ENCODE measurements at places on chromosomes 11 and 22.
A peak's percentile ranks its signal among the peaks of the same experiment; 100 is the strongest.

- DNase-seq = no peak
These were observed 349 bp downstream of the TIMM10 start for GRCh38 chr11:57530215-57530595.

DNA sequence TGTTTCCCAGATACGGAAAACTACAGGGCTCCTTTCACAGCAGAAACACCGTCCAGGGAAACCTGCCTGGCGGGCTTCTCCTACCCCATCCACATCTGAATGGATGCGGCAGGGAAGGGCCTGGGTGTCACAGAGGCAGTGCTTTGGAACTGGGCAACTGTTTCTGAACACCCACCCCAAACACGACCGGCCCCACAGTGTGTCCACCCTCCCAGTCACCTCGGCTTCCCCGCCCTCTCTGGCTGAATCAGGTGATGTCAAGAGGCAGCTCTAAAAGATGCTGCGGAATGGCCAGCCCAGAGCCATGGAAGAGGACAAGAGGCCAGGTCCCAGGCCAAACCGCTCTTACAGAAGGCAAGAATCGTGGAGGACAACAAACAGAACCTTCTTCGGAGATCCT is 22.0 kb downstream of the IFT27 start:
- DNase-seq = peak; percentile 22

DNA sequence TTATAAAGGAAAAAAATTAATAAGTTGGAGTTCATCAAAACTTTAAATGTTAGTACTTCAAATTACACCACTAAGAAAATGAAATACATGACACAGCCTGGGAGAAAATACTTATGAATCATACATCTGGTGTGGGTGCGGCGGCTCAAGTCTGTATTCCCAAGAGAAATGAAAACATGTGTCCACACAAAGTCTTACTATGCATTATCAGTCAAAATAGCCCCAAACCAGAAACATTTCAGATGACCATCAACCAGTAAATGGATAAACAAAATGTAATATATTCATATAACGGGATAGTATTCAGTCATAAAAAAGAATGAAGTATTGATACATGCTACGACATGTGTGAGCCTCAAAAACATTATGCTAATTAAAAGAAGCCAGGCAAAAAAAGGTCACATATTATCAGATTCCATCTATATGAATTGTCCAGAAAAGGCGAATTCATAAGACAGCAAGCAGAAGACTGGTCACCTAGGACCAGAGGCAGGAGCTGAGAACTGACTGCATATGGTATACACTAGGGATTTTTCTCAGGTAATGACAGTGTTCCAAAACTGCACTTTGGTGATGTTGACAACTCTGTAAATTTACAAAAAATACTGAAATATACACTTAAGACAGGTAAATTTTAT is 5.3 kb upstream of the AKIP1 start:
- DNase-seq = no peak

DNA sequence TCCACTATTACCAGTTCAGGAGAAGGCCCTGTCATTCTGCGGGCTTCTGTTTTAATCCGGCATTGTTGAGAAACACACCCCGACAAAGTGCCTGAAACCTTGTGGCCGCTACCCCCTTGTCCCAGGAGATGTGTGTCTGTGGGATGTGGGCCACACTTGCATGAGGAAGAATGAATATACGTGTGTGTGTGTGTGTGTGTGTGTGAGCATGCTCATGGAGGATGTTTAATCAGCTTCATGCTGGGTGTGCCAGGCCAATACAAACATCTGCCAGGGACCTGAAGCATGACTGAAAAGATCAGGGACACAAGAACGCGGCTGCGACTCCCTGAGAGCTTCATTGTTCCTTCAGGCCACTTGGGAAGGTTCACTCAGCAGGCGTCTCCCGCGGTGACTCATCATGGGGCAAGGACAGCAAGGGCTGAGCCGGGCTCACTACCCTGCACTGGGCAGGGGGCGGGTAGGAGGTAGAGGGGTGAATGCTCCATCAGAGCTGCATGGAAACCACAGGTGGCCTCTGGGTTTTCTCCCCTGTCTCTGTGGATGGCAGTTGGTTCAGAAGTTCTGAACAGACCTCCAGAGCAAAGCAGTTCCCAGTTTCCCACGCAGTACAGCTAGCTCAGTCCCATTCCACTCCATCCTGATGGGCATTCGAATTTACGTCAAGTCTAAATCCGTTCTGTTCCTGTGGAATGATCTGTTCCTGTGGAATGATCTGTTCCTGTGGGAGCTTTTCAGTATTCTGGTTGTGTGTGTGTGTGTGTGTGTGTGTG is 7.0 kb upstream of the MALAT1 start:
- DNase-seq = peak; percentile 93

GRCh38 chr11:40119661-40120060 is 1339.8 kb downstream of the LRRC4C start:
- DNase-seq = no peak

DNA sequence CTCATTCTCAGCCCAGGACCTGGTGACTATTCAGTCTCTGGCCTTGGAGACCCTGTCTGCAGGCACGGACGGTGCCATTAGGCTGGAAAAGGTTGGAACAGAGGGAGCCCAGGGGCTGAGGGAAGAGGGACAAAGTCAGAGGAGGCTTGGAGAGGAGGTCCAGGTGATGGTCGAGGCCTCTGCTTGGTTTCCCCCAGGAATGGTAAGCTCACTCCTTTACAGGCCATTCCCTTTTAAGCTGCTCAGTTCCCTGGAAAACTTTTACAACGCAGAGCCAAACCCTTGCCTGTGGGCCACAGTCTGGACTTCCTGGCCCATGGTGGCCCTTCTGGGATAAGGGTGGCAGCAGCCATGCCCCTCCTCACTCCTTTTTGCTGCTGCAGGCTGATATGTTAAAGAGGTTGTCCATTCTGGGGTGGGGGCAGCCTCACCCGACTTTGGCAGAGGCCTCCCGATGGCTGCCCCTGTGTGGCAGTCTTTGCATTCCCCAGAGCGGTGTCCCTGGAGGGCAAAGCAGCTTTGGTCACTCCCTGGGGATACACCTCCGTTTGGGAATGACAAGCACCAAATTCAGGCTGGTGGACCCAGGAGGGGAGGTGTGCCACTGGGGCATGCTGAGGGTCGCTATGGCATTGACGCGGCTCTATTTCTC is 34.0 kb upstream of the RFPL3 start:
- peak; percentile 37 for DNase-seq

DNA sequence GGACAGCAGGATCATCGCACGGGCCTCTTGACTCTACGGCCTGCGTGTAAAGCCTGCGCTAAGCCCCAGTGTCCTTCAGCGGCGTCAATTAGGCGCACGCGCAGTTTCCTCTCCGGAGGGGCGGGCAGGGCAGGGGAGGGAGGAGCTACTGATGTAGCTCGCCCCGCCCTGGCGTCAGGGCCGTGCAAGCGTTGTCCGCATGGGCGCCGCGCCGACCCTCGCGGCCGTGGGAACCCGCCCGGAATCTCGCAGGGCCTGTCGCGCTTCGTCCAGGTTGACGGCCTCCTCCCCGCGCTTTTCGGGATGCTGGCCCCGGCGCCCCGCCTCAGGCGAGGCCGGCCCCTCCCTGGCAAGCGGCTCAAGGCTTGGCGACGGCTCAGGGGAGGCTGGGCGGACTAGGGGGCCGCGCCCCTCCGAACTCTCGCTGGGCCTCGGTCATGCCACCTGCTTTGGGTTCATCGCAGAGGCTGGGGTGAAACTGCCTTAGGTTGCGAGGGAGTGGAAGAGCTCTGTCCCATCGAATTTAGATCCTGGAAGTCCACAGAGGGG is 61.1 kb downstream of the ST3GAL4 start:
- DNase-seq = peak; percentile 94

DNA sequence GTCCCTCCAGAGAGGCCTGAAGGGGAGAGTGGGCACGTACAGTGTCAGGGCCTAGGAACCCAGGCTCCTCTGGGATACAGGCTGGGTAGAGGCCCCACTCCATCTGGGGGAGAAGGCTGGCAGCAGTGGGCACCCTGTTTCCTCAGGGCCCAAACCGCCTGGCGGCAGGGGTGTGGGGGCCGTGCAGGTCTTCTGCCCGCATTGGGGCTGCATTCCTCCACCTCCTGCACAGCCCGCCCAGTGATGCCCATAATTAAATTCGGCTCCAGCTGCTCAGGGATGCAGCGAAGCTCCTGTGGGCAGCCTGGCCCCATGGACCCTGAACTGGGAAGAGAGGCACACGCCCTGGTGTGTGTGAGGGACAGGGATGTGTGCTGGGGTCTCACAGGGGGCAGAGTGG is 35.4 kb downstream of the KCNQ1OT1 start:
- DNase-seq = peak; percentile 30

DNA sequence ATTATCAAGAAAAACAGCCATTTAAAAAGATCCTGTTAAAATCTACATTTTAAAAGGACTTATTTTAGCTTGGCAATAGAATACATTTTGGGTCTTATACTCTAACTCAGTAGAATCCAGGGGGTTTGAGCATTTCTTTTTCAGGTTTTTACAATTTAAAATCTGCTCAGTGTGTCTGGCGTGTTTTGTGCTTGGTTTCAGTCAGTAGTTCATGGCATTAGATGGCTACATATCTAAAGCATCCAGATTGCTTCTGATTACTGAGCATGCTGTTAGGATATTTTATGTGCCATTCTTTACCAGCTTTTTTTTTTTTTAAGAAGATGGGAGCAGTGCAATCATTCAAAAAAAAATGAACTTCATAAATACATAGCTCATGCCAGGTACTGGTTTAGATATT is 566.1 kb upstream of the LARGE1 start:
- DNase-seq = no peak

DNA sequence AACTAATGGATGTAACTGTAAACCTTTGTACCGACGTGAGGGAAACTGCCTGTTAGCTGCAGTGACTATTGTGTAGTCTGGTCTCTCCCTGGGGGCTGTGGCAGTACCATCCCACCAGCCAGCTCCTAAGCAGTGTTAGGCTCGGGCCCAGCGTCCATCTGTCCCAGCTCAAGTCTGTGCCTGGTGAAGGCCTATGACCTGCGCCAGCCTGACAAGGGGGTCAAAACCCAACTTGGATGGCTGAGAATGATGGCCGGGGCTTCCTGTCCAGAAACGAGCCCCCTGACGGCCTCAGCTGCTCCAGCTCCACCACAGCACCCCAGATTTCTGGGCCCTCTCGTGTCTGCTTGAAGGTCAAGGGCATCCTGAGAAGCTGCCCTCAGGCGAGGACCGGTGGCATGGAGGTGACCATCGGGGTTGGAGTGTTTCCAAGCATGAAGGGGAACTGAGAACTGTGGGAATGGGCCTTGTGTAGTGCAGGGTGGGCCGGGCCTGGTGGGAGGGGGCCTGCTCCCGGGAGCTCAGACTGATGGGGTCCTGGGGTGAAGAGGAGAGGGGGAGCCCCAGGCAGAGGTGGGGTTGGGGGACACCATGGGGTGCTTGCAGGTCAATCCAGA is 14.3 kb upstream of the SPI1 start:
- DNase-seq = no peak

DNA sequence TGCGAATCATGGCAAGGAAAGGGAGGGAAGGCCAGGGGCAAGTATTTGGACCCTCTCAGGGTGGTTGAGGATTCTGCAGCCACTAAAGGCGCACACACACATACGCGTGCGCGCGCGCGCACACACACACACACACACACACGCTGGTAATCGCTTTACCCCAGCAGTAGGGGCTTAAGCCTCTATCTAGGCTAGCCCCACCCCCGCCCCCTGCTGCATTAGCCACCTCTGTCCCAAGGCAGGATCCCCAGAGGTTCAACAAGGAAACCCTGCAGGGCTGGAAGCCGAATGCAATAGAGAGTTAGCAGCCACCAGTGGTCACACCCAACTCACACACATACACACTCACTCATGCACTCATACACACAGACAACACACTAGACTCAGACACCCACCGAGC is 28.6 kb upstream of the ELFN2 start:
- DNase-seq = peak; percentile 62

DNA sequence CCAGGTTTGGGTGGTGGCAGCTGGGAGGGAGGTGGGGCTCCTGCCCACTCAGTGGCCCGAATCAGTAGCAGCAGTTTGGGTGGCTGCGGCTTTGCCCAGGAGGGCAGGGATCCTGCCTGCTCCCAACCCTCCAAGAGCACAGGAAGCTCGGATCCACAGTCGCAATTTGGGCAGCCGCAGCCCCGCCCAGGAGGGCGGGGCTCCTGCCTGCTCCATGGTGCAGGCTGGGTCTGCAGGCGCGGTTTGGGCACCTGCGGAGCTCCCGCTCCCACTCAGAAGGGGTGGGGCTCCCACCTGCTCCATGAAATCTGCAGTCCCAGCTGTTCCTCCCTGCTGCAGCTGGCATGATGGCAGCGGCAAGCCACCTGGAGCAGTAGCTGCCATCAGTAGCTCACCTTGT is 38.1 kb upstream of the CALCB start:
- peak; percentile 81 for DNase-seq

DNA sequence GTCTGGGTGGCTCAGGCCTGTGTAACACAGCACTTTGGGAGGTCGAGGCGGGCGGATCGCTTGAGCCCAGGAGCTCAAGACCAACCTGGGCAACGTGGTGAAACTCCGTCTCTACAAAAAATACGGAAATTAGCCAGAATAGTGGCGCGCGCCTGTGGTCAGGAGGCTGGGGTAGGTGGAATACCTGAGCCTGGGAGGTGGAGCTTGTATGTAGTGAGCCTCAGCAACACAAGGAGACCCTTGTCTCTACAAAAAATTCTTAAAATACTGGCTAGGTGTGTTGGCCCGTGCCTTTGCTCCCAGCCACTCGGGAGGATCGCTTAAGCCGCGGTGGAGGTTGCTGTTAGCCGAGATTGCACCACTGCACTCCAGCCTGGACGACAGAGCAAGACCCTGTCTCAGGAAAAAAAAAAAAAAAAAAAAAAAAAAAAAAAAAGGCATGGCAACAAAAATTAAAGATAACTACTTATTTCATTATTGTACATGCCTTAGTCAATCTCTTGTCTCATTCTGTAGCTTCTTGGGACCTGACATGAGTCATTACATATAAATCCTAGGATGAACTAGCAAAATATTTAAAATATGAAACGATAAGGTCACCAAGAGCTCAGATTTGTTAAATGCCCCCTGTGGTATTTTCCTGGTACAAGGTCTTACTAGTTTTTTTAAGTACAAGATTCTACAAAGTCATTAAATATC is 1.1 kb downstream of the TAF1D start:
- DNase-seq = peak; percentile 68

DNA sequence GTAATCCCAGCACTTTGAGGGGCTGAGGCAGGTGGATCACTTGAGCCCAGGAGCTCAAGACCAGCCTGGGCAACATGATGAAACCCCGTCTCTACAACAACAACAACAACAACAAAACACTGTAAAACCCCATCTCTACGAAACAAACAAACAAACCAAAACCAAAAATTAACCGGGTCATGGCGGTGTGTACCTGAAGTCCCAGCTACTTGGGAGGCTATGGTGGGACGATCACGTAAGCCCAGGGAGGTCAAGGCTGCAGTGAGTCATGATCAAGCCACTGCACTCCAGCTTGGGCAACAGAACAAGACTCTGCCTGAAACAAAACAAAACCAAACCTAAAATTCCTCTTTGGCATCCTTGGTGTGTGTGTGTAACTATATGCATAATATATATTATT is 7.0 kb upstream of the POLA2 start:
- DNase-seq = no peak

- DNase-seq = no peak
These were observed 14.4 kb downstream of the OAF start for GRCh38 chr11:120224972-120225909.

GRCh38 chr11:73114110-73114834 is 27.8 kb downstream of the FCHSD2 start:
- no peak for DNase-seq
